ENCODE measurements at places on chromosomes 7 and 10. TPM values are rescaled to one million over a fixed set of nuclear protein-coding genes. Genes with fewer than 3 reads are reported as not detected.

The CC2D2B gene
- total RNA-seq, result 0.65 TPM

The PPP1R17 gene
- total RNA-seq, result not detected

The SHTN1 gene
- 7.0 TPM for total RNA-seq

The DENND2A gene
- total RNA-seq, result 19.0 TPM

The FEZF1 gene
- total RNA-seq, result not detected
